Esophagus muscularis mucosa (tissue), 4 donors: ENCODE measurements at places on chromosomes 7 and 10.

GRCh38 chr7:29831705-29832104 is 25.4 kb downstream of the WIPF3 start:
- peak; percentile 50 for DNase-seq

DNA sequence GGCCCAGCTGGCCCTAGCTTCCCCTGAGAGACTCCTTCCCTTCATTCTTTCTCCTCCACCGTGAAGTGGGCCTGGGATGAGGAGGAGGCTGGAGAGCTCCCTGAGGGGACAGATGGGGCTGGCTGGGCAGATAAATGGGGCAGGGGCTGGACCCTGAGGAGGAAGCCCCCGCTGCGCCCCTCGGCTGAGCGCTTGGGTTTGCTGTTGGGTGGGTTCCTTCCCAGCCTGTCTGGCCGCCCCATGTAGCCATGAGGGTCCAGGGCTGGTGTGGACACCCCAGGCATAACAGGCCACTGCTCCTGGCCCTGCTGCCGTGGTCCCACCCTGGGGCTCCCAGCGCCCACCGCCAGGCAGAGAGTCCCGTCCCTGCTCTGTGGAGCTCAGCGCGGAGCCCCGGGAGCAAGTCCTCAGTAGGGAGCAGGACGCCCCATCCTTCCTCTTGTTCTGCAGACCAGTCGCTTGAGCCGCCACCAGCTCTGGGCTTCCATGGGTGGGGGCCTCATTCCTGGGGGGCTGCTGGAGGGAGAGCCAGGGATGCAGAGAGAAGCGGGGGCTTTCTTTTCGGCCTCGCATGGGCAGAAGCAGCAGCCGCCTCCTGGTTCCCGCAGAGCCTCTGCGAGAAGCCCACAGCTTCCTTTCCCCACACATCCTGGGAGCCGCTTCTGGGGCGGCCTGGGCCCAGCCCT is 266.4 kb upstream of the TCERG1L start:
- no peak for DNase-seq

DNA sequence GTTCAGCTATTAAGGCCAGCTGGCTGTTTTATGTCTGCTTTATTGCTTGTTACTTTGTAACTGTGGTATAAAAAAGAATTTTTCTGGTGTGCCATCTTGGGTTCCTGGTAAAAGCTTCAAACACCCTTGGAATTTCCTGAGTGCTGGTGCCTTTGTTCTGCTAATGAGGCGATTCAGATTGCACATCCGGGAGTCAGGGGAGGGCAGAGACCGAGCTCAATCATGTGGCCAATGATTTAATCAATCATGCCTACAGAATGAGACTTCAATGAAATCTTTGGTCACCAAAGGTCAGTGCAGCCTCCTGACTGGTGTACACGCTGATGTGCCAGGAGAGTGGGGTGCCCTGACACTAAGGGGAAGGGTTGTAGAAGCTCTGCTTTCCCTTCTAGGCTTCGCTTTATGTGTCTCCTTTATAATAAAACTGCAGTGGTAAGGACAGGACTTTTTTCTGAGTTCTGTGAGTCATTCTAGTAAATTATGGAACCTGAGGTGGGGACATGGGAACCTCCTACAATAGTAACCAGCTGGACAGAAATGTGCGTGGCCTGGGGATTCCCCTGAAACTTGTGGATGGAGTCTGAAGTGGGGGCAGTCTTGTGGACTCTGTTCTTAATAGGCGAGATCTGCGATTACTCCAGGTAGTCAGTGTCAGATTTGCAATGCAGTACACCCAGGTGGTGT is 69.4 kb upstream of the OGDHL start:
- DNase-seq, result no peak

- no peak for DNase-seq
Measured at GRCh38 chr7:68461430-68461829, 1136.8 kb upstream of the AUTS2 start.

- DNase-seq, result no peak
Measured at GRCh38 chr7:92847305-92847704, 10.9 kb upstream of the CDK6 start.

GRCh38 chr7:100632951-100633717 is 8.2 kb downstream of the TFR2 start:
- no peak for DNase-seq

GRCh38 chr7:94396596-94396995 is 1.9 kb downstream of the COL1A2 start:
- no peak for DNase-seq

DNA sequence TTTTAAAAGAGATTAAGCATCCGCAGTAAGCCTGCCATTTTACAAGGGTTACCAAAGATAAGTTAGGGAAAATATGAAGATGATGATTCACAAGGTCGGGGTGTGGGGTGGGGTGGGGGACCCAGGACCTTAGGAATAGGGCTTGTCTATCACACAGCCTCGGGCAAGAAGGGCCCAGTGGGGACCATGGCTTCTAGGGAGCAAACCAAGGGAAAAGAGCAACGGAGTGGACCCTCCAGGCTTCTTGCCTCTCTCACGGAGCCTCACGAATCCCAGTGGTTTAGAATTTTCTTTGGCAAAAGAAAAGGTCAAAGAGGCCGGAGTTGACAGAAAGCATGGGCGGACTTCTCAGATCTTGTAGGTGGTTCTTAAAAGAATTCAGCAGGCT is 1.3 kb downstream of the PRKCQ start:
- DNase-seq, result no peak

DNA sequence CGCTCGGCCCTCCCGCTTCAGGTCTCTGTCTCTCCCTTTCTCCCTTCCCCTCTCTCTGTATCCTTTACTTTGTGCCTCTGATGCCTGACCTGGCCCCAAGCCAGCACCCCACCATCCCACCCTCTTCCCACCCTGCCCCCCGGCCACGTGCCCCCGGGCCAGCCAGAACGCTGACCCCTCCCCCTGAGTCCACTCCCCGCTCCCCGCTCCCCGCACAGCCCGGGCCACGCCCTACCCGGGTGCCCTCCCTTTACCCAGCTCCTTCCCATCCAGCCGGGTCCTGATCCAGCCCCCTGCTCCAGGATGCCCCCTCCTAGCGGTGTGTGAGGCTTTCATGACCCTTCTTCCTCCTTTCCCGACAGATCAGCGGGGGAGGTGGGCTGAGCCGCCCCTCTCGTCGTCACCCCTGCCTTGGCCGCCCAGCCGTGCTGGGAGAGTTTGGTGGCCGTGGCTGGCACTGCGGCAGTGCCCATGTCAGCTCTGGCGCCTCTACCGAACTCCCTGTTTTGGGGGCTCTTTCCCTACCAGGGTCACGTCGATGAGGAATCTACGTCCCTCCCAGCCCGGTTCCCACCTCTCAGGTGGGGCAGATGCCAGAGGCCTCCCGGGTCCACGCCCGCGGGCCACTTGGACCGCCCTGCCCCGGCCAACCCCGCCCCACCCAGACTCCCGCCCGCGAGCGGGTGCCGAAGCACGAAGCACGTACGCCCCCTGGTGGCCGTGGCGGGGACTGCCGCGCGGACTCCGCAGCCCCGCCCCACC is 127.4 kb downstream of the UBE2H start:
- DNase-seq, result peak; percentile 95

DNA sequence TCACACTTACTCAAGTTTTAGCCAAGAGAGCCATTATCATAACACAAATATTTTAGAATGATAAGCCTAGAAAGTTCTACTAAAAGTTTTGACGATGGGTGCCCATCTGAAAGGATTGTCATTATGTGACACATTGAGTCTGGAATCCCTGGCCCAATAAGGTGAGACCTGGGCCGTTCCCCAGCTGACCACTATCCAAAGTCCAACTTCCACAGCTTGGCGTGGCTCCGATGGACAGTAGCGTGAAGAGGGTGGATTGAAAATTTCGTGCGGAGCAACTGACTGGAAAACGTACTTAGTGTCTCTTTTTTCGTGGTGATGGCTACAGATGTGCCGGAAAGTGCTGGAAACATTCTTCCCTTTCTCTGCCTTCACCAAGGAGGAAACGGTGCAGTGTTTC is 439.0 kb upstream of the ZMIZ1 start:
- no peak for DNase-seq

DNA sequence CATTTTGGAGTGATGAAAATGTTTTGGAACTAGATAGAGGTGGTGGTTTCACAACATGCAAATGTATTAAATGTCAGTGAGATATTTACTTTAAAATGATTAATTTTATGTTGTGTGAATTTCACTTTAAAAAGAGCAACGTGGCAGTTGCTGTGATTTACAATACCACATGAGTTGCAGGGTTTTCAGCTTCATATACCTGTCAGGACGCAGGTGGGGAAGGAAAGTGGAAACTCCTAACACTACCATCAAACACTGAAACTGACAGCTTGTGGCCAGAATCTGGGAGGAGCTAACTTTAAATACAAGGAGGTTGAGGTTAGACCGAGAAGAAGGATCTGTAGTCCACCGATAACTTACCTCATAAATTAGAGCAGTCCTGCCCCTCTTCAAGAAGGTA is 168.9 kb upstream of the TMEM72 start:
- DNase-seq, result no peak

- no peak for DNase-seq
Measured at GRCh38 chr7:138565071-138565450, 105.0 kb downstream of the TRIM24 start.

DNA sequence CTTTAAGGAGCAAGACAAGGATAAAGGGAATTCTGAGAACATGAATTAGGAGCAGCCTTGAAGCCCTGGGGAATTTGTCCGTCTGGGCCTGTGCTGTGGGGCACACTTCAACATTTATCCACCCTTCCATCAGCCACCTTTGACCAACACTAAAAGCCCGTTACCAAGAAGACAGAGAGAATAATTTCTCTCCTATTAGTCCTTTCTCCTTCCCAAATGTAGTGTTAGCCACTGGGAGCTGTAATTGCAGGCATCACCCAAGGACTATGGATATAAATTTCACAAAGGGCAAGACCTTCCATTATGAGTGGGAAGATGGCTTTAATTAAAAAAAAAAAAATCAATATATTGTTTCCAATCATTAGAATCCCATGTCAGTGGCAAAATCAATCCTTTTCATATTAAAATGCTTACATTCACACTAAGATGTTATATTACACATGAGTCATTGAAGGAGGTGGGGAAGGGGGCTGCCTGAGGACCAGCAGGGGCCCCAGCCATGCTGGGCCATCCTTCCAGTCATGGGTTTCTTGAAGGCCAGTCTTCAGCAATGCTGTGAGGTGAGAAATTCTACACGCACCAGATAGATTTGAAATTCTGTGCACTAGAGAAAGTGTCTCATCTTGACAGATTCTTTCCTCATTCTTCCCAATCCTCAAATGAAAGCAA is 292.5 kb upstream of the NRP1 start:
- DNase-seq, result no peak

DNA sequence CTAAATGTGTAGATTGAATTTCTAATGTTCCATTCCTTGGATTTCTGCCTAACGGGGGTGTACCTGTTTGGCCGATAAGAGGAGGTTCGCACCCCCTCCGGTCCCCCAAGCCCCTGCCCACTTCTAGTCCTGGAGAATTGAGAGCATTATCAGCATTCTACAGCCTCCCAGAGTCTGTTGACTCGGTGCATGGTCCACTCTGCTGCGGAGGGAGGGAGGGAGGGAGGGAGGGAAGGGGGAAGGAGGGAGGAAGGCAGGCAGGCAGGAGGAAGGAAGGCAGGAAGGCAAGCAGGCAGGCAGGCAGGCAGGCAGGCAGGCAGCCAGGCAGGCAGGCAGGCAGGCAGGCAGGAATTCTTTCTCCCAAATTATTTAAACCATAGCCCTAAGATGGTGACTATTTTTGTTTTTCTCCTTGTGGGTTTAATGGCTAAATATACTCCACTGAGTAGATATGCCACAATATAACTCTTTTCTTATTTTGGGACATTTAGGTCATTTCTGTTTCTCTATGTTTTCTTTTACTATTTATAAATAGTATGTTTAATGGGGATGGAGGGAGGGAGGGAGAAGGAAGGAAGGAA is 69.5 kb upstream of the CHST15 start:
- no peak for DNase-seq

GRCh38 chr7:1055956-1056784 is 11.8 kb downstream of the GPR146 start:
- no peak for DNase-seq

GRCh38 chr7:86407291-86407690 is 236.4 kb upstream of the GRM3 start:
- no peak for DNase-seq

- DNase-seq, result no peak
Measured at GRCh38 chr7:79055722-79056415, 397.6 kb downstream of the MAGI2 start.

DNA sequence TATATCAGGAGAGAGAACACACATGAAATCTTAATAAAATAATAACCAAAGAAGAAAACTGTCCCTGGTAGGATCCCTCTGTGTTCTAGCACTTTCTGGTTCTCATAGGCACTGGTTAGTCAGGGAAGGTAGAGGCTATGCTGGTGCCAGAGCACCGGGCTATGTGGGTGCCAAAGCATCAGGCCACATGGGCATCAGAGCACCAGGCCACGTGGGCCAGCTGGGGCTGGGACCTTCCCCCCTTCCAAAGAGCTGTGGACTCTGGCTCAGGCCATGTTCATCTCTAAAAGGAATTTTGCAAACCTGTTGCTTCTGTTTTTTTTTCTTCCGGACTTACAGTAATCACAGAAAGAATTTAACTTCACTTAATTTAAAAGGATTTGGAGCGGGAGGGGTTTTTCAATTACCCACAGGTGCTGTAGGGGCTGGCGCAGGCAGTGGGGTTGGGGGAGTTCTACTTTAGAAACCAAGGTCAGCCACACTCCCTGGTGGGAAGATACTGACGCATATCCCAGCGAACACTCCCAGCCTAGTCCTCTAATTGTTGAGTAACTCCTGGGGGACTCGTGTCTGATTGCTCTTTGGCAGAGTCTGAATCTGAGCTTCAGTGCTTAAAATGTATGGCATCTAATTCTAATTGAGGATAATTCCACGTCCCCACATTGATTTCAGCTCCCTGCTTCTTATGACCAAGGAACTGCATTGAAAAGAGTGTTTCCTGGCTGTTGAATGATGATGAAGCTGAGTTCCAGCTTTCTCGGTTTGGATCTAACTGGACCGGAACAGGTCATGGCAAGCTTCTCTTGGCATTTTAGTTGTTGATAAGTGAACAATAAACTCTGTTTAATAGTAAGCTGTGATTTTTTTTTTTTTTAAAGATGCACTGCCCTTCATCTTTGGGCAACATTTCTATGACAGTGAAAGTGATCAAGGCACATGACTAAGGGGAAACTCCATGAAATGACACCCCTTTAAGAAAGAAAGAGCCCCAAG is 110.7 kb upstream of the FZD8 start:
- DNase-seq, result peak; percentile 66

DNA sequence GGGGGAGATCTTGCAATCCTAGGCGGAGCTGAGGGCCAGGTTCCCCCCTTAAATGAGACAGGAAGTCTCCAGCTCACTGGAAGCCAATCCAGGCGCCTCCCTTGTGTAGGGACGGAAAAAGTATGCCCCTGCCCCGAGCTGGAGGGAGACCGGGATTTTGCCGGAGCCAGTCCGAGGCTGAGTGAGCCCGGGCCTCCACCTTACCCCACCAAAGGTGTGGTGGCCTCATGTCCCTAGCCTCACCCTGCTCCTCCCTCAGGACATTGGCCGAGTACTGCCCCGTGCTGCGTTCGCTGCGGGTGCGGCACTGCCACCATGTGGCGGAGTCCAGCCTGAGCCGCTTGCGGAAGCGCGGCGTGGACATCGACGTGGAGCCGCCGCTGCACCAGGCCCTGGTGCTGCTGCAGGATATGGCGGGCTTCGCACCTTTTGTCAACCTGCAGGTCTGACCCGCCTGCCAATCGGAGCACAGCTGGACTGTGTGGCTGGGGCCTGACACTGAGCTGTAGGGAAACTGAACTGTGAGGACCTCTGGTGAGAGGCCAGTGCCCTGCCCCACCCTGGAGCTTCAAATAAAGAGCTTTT is 2.0 kb downstream of the FBXL15 start:
- DNase-seq, result peak; percentile 94

- no peak for DNase-seq
Measured at GRCh38 chr7:116177009-116177408, 33.3 kb upstream of the TES start.

GRCh38 chr7:132941428-132941827 is 140.5 kb downstream of the CHCHD3 start:
- no peak for DNase-seq
